Epithelial cell of proximal tubule (primary cell): ENCODE measurements at places on chromosomes 7 and 10.

GRCh38 chr7:2441430-2442058 is 34.7 kb downstream of the GRIFIN start:
- DNase-seq: no peak

DNA sequence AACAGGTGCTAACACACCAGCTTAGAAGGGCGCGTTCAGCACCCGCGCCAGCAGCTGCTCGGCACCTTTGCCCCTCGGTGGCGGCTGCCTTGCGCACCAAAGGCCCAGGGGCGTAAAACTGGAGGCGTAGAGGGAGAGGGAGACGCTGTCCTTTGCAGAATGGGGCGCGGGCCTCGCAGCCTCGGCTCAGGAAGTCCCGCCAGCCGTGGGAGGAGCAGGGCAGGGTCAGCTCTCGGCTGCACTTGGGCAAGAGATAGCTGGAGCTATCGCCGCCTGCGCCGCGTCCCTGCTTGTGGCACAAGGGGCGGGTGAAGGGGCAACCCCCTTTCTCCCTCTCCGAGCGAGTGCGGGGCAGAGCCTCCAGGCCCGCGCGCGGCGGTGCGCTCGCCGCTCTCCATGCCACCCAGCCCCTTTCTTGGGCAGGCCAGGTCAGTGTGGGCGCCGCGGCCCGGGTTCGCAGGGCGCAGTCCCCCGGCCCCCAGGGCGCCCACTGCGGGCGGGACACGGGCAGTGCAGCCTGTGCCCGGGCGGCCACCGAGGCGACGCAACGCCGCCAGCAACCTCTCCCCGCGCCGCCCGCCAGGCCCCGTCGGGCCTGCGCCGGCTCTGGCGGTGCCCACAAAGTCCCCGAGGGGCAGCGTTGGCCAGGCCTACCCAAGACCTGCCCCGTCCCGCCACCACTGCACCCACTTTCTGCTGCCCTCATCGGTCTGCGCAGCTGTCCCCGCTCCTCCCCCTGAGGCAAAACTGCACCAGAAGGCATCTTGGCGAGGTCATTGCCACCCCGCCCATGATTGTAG is 4.1 kb downstream of the NEUROD6 start:
- no peak for DNase-seq

DNA sequence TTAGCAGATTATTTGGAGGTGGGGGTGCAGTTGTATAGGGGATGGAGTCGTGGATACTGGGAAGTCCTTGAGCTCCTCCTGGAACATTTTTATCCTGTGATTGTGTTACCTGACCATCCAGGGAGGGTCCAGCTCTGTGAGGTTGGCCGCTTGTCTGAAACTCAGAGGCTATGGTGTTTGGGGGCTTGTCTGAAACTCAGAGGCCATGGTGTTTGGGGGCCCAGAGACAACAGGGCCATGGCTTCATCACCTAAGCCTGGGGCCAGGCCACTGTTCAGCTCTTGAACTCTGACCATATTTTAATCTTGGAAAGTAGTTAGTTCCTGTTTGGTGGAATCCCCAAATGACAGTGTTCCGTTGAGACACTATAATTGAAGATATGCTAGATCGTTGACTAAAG is 66.1 kb downstream of the TRRAP start:
- DNase-seq: no peak

DNA sequence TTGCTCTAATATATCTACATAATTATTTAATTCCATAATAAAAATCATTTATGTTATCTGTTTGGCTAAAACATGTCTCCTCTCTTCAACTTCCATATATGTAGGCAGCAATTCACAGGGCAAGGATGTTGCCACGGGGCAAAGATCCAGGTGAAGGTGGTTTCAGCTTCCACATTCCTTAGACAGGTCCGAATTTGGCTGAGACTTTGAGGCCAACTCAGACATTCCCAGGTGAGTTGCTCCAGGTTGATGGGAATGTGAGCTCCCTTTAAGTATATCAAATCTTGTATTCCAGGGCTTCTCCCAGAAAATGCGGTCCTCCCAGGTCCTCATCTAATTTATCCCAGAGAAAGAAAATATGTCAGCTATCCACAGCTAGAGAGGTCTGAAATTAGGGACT is 15.1 kb upstream of the AOAH start:
- DNase-seq: no peak

- no peak for DNase-seq
These were observed 73.3 kb downstream of the TAF3 start for GRCh38 chr10:7891634-7892033.

GRCh38 chr10:93280699-93281366 is 201.3 kb downstream of the MYOF start:
- DNase-seq: no peak

DNA sequence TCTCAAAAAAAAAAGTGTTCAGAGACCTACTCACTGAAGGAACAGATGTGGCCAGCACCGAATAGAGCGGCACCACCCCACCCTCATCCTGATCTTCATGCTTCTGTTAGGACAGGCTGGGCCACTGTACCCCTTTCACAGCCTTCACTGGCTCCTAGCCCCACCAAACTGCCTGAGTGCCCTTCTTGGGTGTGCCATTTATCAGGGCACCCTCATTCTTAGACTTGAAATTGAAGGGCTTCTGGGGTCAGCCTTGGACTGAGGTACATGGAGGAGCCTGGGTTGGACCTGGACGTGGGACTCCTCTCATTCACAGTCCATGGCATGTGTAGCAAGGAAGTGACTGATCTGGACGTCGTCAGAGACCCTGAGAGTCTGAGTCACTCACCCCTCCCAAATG is 190.3 kb downstream of the COBL start:
- no peak for DNase-seq

DNA sequence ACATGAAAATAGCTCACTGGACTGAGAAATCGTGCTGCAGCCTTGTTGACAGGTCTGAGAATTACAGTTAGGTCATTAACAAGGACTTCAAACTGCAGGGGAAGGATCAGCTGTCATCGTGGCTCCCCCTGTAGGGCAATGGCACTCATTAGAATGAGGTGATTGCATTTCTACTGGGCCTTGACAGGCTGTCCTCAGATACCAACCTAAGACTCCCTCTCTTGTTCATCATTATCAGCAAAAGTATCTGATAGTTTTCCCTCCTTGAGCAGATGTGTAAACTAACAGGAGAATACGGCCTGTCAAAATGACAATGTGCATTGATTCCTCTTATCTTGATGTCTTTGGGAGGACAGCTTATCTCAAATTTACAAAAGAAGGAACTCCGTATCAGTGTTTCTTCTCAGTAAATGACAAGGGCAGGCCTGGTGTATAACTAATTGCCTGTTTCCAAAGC is 648.5 kb upstream of the LRRN3 start:
- peak; percentile 25 for DNase-seq

GRCh38 chr10:71893258-71893815 is 42.3 kb upstream of the PSAP start:
- DNase-seq: no peak
